ENCODE measurements at places on chromosomes 3 and 15.

DNA sequence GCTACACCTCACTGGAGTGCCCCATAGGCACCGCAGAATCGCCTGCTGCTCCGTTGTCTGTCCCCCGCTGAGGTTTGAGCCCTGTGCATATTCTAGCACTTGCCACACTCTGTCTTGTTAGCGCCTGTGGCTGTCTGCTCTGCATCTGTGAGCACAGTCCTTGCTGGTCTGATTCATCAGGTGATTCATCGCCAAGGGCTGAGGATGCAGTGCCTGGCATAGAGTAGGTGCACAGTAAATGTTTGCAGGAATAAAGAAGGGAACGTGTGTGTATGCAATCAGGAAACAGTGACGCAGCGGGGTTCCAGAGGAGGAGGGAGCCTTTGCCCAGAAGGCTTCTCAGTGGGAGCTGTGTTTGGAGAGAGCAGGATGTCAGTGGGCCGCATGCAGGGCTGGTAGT, 124.0 kb upstream of the PLXNA1 start:
- no peak for DNase-seq

DNA sequence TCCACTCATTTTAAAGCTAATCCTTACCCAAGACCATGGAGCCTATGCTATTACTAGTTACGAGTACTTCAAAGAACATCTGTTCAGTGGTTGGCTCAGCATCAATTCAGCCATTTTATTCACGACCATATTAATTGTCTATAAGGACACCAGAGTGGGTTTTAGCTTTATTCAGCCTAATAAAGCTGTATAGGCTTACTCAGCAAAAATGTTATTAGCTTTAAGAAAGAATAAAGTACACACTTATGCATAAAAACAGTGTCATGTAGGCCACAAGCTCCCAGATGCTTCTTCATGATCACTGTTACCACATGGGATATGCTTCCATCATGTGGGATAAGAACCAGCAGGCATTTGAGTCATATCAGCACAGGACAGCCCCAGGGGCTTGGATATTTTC, 87.4 kb upstream of the GPR149 start:
- DNase-seq: no peak

- no peak for DNase-seq
Observed at GRCh38 chr3:45639044-45639392, 44.5 kb downstream of the LIMD1 start.

- no peak for DNase-seq
Observed at GRCh38 chr15:64930019-64930652, 18.4 kb downstream of the ANKDD1A start.

DNA sequence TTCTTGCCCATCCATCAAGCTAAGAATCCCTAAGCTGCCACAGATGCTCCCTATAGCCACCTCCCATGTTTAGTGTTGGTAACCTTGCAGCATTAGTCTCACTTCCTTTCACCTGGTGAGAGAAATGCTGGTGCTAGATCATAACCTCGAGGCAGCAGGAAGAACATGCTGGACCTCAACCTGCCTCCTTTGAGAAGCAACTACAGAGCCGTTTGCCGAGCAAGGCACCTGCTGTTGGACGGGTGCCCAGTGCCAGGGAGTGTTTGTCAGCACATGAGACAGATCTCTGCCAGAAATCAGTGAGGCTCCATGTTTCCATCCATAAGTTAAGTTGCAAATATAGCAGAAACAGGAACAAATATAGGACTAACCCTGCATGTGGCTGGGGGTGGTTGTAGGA, 955.7 kb downstream of the TUSC7 start:
- no peak for DNase-seq

DNA sequence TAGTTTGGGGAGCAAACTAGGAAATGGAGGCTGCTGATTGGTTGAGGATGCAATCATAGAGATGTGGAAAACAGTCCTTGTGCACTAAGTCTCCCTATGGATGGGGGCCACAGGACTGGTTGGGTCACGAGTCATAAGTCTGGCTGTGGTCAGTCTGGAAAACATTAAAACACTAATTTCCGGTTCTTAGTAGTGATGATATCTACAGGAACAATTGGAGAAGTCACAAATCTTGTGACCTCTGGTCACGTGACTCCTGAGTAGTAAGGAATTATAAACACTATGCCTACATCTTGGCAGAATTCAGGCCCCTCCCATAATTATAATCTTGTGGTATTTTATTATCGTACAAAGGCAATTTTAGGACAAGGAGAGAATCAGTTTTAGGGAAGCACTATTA, 317.3 kb upstream of the ARPP21 start:
- DNase-seq: no peak

GRCh38 chr15:39666677-39667076, 85.8 kb downstream of the THBS1 start:
- DNase-seq: no peak

DNA sequence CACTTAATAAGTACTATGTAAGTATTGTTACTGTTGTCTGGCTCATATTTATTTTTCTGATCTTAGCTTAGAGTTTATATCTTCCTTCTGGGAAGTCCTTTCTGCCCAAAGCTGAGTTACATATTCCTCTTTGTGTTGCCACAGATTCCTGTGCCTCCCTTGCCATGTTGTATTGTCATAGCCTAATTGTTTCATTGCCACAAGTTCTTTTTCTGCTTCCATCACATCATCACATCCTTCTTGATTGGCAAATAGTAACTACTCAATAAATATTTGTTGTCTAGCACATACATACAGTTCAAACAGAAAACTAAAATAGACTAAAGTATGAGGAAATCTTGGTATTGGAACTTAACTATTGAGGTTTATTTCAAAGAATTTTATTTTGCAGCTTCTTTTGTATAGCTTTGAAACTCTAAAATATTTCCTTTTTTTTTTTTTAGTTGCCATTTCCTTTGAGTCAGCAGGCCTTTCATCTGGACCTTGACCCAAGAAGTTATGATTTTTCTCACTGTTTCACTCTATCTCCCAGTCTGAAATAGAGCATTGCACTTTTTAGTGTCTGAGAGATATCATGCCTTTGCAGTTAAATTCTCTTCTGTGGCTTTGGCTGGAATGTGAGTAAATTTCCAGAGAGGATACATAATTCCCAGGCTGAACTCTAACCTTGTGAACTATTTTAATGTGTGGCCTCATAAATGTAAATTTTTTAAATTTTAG, 98.2 kb downstream of the ZNF609 start:
- DNase-seq: no peak

DNA sequence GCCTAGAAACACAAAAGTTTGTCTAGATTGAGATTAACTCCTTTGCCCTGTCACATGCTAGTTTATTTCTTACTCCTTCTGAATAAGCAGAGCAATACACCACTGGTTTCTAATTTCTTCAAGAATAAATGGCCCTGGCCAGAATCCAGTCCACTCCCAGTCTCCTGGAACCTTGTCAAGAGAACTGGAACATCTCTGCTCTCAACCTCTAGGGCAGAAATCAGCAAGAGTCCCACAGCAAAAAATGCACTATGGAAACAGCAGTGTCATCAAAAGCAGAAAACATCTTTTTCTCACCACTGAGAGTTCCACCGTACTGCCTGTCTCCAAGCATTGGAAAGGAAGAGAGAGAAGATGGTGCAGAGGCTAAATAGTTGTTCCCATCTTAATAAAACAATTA, 35.9 kb upstream of the PPP2R3A start:
- DNase-seq: no peak

DNA sequence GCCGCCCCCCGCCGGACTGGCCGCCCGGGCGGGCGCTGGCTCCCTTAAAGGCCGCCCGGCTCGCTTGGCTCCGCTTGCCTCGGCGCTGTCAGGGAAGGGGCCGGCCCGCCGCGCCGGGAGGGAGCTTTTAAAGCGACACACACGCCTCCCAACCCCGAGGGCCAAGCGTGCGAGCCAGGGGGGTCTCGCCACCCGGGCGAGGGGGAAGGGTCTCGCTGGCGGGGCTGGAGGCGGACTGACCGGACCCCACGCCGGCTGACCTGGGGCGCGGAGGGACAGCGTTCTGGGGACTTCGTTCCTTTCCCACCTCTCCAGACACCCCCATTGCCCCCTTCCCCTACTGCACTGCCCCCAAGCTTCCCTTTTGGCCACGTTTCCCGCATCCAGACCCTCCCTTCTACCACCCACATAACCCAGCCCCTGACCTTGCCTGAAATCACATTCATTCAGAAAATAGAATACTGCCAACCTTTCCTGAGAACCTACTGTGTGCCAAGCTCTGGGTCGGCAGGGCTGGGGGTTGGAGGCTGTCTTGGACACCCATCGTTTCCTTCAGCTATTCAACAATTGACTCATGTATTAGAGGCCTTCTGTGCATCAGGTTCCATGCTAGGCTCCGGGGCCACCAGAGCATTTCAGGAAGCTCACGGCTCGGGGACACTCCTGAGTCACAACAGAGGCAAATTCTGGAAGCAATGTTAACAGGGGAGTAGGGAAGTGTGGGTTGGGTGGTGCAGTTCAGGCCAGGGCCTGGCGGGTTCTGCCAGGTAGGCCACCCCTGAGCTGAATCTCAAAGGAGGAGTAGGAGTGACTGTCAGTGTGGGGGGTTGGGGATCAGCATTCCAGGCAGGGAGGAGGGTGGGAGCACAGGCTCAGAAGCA, at the start of gene INSYN1:
Gene INSYN1 (minus strand): TSS at position 102 of the 881 bp plus-strand sequence. CDS start 2,221 bp downstream, outside the sequence.
- no peak for DNase-seq

GRCh38 chr15:68618394-68618793, 39.6 kb downstream of the CORO2B start:
- DNase-seq: no peak
